ENCODE measurements at places on chromosomes 12 and 14.

- DNase-seq = no peak
Observed at GRCh38 chr12:104347374-104348075, 44.0 kb downstream of the EID3 start.

- DNase-seq = no peak
Observed at GRCh38 chr14:100341301-100342031, 18.3 kb downstream of the SLC25A47 start.

- DNase-seq = no peak
Observed at GRCh38 chr14:77228056-77228455, 43.0 kb downstream of the NGB start.

DNA sequence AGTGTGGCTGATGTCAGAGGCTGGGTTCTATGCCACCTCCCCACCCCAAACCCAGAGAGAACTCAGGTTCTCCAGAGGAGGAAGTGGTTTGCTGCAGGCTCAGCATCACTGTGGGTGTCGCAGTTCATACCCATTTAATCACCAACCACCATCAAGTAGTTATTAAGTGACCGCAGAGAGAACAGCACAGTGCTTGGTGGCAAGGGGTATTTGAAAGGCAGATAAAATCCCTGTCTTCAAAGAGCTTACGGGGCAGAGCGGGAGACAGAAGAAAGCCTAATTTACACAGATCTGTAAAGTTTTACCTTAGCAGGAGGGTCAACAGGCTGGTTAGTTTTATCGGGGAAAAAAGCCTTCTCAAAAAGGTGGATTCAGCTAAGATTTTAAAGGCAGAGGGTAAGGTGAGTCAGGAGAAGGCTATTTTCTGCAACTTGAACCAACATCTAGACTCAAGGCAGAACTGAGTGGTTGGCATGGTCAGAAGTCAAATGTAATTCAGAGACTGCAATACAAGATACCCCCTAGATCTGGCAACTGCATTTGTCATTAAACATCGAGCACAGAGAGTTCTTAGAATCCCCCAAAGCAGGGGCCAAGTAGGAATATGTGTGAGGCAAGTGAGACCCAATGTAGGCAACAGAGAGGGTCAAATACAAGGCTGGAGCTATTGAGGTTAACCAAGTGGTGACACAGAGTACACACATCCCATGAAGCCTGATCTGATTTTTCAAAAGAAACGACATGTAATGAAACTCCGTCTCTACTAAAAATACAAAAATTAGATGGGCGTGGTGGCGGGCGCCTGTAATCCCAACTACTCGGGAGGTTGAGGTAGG, 13.2 kb downstream of the PXN start:
- no peak for DNase-seq

- no peak for DNase-seq
Observed at GRCh38 chr12:79058342-79058741, 193.8 kb downstream of the SYT1 start.

GRCh38 chr12:12011880-12012260, 58.9 kb upstream of the BCL2L14 start:
- no peak for DNase-seq

DNA sequence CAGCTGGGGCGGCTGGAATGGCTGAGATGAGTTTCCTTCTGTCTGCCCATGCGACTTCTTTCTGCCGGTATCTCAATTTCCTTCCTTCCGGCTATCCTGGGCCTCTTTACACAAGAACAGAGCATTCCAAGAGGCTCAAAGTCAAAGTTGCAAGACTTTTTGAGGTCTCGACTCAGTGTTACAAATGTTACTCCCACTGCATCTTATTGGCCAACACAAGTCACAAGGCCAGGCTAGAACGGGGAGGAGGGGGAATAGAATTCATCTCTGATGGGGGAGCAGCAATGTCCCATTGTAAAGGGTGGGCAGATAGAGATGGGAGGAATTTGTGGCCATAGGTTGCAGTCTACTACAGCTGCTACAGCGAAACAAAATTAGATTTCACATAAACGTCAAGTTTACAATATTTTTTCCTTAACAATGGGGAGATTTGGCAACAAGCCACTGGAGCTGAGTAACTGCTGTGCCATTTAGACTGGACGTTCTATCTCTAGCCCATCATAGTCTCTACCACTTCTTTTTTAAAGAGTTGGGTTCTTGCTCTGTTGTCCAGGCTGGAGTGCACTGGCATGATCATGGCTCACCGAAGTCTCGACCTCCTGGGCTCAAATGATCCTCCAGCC, 9.5 kb upstream of the NYNRIN start:
- DNase-seq = no peak

DNA sequence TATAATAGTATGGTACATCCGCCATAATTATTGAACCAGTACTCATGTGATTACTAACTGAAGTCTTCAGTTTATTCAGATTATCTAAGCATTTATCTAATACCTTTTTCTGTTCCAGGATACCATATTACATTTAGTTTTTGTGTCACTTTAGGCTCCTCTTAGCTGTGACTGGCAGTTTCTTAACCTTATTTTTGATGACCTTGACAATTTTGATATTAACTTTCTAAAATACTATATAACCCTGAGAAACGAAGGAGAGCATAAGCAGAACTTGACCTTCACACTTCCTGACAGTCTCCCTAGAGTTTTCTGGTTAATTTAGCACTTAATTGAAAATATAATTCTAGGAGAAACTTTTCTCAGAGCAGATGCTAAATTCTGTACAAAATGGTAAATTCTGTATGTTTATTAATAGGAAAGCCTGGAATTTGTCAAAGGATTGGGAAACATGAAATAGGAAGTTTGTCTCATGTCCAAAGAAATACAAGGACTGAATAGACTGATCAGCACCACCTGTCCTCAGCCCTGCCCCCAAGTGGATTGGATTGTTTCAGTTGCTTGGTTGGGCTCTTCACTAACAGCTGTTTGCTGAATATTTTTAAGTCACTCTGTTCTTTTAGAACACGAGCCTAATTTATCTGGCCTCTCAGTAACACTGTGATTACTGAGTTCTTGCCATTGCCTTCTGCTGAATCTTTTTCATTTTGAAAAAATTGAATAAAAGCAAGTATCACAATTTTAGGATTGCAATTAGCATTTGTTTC, 6.0 kb downstream of the BICDL1 start:
- DNase-seq = no peak

- DNase-seq = no peak
Observed at GRCh38 chr12:3456809-3457208, 34.2 kb upstream of the PRMT8 start.

DNA sequence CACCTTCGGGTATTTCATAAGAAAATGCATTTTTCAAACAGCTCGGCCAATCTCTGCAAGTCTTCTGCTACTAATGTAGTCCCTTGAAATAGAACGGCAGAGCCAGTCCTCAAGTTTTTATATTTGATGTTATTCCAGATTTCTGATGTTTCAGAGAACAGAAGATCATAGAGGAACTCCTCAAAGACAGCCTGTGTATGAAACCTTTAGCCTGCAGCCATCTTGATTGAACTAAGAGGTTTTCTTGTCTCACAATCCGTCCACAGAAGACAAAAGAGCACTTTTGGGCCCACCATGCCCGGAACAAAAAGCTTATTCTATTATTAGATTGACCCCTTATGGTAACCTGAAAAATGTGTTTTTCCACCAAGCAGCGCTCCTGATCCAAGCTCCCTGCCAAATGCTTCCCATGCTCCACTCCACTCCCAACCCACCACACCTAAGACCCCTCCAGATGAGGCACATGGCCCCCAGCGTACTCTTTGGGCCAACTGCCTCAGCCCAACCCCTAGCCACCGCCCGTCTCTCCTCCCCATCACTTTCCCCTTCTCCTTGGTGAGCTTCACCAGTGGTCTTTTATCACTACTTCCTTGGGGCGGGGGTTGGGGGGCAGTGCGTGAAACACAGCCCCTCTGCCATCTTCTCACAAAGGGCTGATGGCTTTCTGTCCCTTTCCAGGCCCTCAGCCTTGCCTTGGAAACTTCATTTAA, 175.8 kb downstream of the CALM1 start:
- DNase-seq = no peak

DNA sequence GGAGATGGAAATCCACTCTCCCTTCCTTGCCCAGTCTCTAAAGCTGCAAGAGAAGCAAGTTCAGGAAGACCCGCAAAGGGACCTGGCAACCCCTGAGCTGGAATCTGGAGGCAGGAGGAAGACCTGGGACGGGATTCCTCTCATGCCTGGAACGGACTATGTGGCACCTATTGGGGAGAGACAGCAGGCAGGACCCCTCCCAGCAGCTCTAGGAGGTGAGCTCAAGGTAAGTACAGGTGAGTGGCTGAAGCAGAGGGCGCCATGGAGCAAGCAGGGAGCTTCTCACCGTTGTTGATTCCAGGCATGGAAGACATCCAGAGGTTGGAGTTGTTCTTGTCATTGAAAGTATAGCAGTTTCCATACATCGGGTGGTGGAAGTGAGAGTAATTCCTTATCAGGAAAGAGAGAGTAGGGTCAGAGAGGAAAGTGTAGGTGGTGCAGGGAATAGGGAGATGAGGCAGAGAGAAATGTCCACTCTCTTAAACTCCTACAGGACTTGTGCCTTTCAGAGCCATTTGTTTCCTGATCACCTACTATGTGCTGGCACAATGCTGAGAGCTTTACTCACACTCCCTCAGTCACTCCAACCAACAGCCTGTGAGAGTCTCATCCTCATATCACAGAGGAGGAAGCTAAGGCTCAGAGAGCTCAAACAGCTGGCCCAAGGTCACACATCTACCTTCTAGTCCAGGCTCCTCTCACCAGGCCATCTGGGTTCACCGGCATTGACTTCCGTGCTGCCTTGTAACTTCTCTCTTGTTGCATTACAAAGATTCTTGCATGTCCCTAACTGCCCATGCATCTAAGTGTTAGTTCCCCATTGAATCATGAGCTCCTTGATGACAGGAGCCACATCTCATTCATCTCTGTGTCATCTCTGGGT, 13.9 kb upstream of the TNFRSF1A start:
- no peak for DNase-seq

DNA sequence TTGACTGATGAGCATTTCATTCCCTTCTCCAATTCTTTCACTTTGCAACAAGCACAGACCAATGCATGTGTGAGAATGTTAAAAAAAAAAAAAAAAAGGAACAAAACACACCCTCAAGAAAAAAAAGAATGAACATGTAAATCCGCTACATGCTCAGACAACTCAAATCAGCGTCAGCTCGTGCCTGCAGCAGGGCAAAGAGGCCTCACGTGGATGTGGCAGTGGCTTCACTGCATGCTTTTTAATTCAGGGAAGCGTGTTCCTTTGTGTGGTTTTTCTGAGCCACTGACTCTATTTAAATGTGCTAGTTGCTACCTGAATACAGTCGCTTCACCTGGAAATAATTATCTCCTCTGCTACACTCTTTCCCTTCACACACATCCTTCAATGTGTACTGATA, 55.1 kb downstream of the PPP1R36 start:
- DNase-seq = no peak

DNA sequence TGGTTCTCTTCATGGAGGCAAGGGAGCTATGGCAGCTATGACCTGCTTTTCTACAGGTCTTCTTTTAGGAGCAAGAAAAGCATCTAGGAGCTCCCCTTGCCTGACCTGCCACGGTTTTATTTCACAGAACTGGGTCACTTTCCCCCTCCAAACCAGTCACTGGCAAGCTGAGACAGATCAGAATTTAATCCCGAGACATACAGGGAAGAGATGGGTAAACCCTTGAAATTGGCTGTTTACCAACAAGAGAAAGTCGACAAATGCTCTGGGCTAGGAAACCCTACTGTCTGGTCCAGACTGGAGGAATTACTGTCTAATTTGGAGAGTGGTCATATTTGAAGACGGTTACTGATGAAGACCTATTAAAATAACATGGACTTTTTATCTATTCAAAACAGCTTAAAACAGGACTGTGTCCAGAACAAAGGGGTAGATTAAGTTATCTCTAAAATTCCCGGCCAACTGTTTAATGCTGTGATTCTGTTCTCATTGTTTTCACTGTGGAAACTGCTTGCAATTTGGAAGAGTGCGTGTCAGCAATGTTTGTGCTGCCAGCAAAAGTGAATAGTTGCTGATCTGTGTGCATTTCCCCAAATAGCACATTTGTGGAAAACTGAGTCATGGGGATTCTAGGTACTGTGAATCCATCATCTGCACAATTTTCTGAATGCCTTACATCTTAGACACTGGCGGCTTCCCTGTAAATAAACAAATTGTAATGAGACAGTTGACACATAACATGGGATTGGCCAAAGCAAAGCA, 73.4 kb upstream of the EEA1 start:
- DNase-seq = no peak

DNA sequence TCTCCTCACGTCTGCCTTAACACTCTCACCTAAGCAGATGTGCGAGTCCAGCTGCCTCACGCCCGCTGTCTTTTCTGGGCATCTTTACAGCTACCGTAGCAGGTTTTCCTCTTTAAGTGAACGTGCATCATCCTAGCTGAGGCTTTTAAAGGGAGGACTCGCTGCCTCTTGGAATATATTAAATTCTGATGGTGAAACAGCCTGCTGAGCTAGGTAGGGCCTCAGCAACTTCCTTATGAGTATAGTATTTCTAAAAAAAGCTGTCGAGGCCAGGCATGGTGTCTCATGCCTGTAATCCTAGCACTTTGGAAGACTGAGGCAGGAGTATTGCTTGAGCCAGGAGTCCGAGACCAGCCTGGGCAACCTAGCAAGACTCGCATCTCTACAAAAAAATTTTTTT, 32.2 kb downstream of the TESC start:
- DNase-seq = no peak

DNA sequence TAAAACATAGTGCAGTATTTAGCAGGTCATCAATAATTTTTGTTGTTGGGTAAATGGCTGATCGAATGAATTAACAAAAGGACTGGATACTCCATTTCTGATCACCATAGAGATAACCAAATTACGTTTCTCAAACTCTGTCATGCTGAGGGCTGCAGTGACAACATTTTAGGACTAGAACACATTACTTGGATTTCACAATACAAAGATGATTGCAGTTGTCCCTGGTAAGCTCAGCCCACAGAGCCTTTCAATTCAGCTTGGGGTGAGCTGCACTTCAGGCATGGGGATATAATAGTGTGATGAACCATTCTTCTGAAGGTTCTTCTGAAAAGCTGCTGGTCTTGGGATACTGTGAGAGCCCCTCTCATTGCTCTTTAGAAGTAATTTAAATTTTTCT, 74.3 kb downstream of the FAR2 start:
- no peak for DNase-seq

- DNase-seq = no peak
Observed at GRCh38 chr14:68939893-68940613, 39.0 kb downstream of the ACTN1 start.

- DNase-seq = no peak
Observed at GRCh38 chr12:3097186-3097804, 20.1 kb downstream of the TSPAN9 start.

DNA sequence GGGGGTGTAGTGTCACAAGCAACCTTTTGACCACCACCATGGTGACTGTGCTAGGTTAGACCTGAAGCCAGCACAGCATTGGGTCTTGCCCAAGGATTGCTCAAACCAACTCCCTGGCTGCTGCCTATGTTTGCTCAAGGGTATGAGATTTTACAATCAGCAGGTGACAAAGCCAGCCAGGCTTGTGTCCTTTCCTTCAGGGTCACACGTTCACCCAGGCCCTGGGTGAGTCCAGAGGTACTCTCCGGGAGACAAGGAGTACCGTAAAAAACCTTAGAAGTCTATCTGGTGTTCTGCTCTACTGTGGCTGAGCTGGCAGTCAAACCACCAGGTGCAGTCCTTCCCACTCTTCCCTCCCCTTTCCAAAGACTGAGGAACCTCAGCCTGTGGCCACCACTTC, 238.9 kb upstream of the MIS18BP1 start:
- no peak for DNase-seq
